Activated CD8-positive, alpha-beta T cell treated with anti-CD3 and anti-CD28 coated beads, Interleukin-2, amount 10 ng/mL, durations not matched to agents 7 days and 5 days (primary cell): ENCODE measurements at places on chromosomes 1 and 21.

DNA sequence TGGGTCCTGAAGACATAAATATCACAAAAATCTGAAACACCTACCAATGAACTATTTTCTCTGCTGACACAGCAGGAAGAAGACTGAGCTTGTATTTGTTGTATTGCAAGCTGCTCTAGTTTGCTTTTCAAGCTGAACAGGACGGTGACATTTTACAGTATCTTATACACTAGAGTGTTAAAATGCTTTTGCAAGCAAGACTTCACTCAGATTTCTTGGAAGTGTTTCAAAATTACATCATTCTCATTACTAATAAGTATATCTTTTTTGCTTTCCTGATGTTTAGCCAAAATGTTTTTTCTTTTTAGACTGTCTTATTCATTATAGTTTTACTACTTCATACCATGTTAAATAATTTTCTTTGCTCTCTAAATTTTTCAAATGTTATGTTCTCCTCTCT lies 427.1 kb upstream of the CXADR start:
- DNase-seq = no peak

- DNase-seq = no peak
Measured at GRCh38 chr1:205729945-205730610, 19.9 kb downstream of the NUCKS1 start.

- no peak for DNase-seq
Measured at GRCh38 chr21:36806103-36806502, 107.2 kb downstream of the SIM2 start.

DNA sequence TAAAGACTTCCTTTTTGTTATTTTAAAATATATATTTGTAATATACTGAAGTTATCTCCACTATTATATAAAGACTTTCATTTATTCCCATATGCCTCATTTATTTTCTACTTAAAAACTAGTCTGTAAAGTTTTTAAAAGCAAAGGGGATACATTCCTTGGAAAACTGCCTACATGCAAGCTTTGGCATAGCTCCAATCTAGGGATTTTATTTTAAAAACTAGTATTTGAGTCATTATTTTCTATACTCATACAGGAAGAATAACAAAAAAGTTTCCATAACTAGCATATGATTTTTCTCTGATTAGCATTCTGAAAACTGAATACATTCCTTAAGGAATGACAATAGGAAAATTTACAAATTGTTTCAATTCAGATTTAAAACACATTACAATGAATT lies 88.9 kb downstream of the COL24A1 start:
- no peak for DNase-seq

DNA sequence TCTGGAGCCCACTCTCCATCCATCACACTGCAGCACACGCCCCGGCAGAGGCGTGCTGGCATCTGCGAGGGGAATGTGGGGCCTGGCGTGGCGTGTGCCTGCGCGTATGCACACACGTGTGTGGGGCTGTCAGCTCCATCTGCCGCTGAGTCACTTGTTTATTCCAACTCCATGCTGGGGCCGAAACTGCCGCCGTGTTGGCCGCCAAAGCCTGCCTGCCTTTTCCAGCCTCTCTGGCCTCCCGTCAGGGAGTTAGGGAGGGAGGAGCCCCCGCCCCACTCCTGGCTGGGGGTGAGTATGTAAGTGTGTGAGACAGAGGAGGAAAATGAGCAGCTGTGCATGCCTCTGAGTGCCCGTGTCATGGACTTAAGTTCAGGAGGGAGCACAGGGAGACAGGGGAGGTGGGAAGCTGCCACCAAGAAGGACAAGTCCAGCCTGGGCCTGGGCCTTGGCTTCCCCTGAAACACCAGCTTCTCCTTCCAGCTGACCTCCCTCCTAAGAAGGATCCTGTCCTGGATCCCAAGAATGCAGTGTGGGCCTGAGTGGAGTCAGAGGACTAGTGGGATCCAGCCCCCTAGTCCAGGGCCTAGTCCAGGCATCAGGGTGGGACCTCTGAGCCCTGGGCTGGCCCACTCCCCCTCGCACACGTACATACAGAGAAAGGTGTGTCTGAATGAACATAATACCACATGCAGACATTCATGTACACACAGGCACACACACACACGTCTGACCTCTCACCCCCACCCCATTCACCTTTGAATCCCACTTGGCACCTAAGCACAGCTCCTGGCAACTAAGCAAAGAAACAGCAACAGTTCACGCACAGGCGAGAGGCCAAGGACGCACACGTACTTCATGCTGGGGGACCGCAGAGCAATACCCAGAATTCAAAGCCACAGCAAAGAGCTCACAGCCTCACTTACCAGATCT lies 24.7 kb downstream of the MEF2D start:
- no peak for DNase-seq

- no peak for DNase-seq
Measured at GRCh38 chr1:235408503-235408960, 41.3 kb downstream of the TBCE start.

GRCh38 chr1:19384113-19384512 lies 72.0 kb downstream of the SLC66A1 start:
- DNase-seq = no peak

DNA sequence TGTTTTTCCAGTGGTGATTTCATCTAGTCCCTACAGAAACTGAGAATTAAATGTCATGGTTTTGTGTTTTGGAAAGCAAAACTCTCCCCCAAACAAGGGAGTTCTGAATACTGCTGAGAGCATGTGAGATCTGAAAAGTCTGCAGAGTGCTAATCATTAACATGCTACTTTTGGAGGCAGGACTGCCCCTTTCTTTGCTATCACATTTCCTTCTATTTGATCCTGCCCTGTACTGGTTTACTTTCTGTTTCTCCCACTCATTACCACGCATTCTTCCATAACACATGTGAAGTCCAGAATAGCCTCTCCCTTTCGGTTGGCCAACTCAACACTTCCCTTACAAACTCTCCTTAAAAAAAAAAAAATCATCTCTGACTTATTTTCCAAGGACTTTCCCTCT lies 63.6 kb downstream of the GADD45A start:
- DNase-seq = no peak

GRCh38 chr1:202642619-202643291 lies 67.5 kb downstream of the SYT2 start:
- no peak for DNase-seq

GRCh38 chr21:36463991-36464390 lies 15.9 kb downstream of the CLDN14 start:
- no peak for DNase-seq

- no peak for DNase-seq
Measured at GRCh38 chr1:27567971-27568299, 36.0 kb downstream of the AHDC1 start.

DNA sequence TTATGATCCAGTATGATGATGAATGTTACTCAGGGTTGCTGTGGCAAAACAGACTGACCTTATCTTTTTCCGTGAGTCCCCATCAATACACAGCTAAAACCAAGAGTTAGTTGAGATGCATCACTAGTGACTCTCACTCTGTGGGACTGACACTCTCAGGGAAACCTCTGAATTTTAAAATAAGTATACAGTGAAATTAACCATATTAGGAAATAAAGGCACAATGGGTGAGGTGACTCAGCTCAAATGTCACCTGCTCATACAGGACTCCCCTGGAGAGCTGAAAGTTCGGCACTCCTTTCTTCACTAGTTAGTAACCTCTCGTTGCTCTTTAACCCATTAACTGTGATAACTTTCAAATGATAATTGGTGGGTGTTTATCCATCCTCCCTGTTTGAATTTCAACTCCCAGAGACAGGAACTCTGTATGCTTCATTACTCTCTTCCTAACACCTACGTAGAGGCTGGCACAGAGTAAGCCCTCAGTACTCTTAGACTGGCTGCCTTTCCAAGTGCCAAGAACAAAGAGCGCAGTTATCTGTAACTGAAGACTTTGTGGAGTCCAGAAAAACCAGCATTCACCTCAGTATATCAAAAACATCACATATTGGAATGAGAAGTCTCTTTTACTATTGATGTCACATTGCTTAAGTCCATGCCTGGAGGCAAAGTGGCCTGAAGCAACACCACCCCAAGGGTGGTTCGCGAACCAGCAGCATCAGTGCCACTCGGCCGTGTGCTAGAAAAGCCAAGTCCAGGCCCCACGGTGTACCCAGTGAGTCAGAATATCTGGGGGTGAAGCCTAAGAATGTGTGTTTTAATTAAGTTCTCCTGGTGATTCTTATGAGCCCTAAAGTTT lies 91.1 kb downstream of the NIBAN1 start:
- DNase-seq = no peak

DNA sequence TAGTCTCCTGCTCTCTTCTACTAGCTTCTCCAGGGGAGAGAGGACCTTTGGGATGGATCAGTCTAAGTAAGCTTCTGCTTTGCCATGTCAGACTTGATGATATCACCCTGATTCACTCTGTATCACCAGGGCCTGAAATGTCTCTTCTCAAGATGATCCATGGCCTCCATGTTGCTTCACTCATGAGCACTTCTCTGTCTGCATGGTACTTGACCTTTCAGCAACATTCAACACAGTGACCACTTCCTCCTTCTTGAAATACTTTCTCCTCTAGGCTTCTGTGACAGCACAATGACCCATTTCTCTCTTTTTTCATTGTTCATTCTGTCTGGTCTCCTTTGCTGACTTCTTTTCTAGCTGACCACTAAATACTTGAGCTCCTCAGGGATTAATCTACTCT lies 35.3 kb upstream of the NGF start:
- no peak for DNase-seq

- DNase-seq = no peak
Measured at GRCh38 chr1:241499910-241500309, 19.6 kb downstream of the FH start.

DNA sequence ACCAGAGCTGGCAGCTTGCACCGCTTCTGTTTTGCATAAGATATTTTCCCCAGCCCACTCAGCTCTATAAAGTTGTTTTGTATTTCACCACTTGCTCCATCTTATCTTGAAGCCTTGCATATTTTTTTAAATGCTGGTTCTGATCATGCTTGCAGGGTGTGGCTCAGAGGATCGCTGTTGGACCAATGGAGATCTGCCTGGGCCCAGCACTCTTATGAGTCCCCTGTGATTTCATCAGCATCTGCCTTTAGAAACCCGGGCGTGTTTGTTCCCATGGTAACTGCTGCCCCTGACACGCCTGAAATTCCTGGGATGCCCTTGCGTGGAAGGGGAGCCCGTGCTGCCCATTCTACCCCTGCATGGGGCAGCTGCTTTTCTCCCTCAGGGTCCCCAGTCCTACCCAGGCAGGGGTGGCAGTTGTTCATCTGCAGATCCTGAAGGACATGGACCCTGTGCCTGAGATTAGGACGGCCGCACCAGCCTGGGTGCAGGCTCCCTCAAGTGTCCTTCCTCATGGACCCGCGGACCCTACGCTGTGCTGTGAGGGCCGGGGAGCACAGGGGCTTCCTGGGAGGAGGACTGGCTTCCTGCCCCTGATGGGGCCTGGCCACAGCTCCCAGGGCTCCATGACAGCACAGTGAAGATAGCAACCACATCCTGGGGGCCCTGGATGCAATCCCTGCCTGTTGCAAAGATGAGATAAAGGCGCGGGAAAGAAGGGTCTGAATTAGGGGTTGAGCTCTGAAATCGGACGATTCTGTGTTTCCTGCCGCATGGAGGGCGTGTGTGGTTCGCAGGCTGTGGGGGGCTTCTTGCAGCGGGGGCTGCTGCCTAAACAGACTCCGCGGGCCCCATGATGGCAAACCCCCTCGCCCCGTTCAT lies 226.5 kb downstream of the SDCCAG8 start:
- DNase-seq = no peak

- no peak for DNase-seq
Measured at GRCh38 chr21:14889080-14889810, 175.6 kb downstream of the NRIP1 start.

DNA sequence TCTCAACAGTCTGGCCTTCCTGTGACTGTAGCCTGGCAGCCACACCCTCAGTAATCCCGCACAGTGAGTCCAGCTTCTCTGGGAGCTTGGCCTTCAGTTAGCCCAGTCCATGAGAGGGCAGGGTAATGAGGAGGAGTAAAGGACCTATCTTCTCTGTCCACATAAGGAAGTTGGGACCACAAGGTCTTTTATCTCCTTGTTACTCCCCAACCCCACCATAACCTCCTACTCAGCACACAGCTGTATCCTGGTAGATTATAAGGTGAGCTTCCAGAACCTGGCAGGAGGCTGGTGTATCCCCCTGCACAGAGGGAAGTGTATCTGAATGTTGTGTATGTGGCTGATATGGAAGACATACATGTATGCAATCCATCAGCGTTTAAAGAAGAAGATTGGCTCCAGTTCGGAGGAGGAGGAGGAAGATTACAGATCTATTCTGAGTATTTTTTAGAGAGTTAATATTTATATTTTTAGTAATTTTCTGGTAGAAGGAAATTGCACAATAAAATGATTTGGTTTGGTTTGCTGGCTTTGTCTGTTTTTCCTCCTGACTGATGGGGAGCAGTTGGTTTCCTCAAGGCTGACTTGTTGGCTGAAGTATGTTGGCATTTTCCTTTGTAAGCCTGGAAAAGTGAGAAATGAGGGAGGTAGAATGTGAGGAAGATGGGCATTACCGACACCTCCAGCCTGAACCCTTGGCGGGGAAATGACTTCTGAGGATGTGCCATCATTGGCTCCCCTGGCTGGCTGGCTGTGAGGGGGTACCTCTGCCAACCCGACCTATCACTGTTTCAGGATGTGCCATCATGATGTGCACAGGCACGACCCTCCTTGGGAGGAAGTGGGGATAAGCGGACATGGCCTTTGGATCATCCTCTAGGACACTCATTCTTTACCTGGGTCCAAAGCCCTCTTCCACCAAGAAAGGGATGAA lies 5.0 kb downstream of the C1orf226 start:
- no peak for DNase-seq

- no peak for DNase-seq
Measured at GRCh38 chr1:112713466-112714312, 1.4 kb downstream of the PPM1J start.

DNA sequence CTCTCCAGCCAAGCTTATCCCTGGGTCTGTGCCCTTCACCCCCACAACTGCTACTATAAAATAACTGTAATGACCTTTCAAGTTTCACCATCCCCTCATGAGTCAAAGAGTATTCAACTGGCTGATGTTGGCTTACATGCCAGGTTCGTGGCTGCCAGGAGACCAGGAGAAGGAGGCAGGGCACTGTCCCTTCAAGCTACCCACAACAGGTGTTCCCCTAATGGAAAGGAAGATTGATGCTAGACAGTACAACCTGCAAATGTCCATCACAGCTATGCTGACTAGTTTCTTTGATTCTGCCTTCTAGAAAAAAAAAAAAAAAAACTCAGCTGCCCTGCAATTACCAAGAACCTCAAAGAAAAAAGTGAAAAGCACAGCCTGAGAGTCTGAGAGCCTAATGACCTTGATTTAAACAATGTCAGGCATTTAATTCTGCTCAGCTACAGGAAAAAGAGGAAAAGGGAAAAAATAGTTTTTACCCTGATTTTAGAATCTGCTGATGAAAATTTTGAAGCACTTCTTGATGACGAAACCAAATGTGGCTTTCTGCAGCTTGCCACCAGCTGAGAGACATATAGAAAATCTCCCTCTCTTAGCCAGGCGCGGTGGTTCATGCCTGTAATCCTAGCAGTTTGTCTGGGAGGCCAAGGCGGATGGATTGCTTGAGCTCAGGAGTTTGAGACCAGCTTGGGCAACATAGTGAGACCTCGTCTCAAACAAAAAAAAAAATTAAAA lies 82.7 kb upstream of the ROR1 start:
- no peak for DNase-seq
